ENCODE measurements at places on chromosomes 13 and 19.

- no peak for DNase-seq
Observed at GRCh38 chr19:21603431-21604231, 98.2 kb downstream of the ZNF429 start.

- no peak for DNase-seq
Observed at GRCh38 chr19:44782729-44783128, 5.0 kb downstream of the CBLC start.

GRCh38 chr19:15315101-15315500 lies 17.2 kb downstream of the BRD4 start:
- DNase-seq = no peak

- DNase-seq = peak; percentile 48
Observed at GRCh38 chr19:34320277-34320676, 44.7 kb upstream of the GPI start.

- DNase-seq = no peak
Observed at GRCh38 chr19:16234552-16235445, 37.1 kb downstream of the AP1M1 start.

- no peak for DNase-seq
Observed at GRCh38 chr19:30711296-30711695, 339.1 kb downstream of the ZNF536 start.

- no peak for DNase-seq
Observed at GRCh38 chr13:108681986-108682575, 52.7 kb downstream of the MYO16 start.

- DNase-seq = no peak
Observed at GRCh38 chr19:51440846-51441409, 17.3 kb downstream of the SIGLEC8 start.

DNA sequence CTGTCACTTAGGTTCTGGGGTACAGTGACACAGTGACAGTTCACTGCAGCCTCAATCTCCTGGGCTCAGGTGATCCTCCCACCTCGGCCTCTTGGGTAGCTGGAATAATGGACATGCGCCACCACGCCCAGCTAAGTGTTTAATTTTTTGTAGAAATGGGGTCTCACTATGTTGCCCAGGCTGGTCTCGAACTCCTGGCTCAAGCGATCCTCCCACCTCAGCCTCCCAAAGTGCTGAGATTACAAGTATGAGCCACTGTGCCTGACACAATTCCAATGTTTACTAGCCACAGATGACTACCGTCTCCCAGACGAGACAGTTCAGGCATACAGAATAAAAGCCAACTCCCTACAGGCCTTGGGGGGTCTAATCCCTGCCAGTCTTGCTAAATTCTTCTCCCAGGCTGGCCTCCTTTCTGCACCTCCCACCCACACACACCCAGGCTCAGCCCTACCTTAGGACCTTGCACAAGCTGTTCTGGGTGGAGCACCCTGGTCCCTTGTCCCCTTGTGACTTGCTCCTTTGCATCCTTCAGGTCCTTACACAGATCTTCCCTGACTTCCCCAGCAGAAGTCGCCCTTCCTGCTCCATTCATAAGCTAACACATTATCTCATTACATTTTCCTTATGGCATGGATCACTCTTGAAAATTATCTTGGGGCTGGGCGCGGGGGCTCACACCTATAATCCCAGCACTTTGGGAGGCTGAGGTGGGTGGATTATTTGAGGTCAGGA lies 106.4 kb downstream of the INSR start:
- DNase-seq = no peak

DNA sequence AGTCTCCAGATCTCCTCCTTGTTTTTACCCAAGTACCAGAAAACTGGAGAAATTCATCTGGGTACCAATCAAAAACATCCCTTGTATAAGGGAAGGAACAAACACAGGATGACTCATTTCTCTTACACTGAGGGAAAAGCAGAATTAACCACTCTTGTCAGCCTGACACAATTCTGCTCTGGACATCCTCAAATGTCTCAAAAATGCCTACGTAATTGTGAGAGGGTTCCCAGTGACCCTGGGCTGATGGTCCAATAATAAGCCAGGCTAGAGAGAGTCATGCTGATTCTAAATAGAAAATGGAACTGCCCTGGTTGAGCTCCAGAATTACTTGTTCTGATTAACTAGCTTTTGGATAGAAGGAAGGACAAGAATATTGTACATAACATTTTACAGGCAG lies 14.5 kb downstream of the ZNF708 start:
- no peak for DNase-seq

DNA sequence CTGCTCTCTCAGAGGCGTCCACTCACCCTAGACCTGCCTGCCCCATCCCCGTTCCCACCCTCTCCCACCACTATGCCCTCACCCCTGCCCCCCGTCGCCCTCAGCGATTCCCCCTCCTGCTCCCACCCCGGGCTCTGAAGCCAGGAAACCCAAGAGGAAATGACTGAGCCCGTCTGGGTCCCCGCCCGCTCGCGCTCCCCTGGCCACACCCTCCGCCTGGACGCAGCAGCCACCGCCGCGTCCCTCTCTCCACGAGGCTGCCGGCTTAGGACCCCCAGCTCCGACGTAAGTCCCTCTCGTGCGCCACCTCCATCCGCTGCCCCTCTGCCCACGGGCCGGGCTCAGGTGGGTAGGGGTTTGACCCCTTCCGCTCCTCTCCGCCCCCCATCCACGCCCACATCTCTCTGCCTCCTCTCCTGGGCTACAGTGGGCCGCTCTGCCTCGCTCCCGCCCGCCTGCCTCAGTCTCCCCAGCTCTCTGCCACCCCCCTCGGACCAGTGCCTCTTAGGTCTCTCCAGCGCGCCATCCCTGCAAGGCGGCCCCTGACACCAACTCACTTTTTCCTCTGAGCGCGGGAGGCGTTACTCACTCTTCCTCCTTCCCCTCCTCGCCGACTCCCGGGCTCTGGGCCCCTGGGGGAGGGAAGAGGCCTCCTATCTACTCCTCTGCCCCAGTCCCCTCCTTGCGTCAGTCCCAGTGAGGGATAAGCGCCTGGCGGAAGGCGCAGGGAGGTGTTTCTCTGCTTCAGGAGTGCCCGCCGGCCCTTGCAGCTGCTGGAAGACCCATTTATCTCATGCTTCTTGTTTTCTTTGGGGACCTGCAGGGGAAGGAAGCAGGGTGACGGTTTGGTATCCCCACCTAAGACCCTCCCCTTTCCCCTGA lies at the start of gene FXYD5:
Gene FXYD5, plus strand, starts transcription at position 211 of the 882 bp plus-strand sequence. CDS start 816 bp downstream, outside the sequence.
- DNase-seq = no peak

GRCh38 chr19:18098891-18099622 lies 1.5 kb downstream of the MAST3 start:
- DNase-seq = no peak

DNA sequence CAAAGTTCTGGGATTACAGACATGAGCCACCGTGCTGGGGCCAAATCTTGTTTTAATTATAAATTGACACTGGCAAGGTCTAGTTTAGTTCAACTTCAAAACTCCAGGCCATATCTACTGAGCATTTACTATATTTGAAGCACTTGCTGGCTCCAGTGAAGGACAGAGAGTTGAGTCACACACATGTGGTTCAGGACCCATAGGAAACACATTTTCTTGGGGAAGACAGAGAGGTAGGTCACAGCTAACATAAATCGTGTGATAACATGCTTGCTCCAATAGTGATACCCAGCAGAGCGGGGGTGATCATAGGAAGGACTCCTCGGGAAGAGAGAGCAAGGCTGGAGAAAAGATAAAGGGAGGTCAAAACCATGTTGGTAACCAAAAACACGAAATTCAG lies 170.6 kb upstream of the TSC22D1 start:
- no peak for DNase-seq

GRCh38 chr13:52788011-52788410 lies 48.4 kb upstream of the CNMD start:
- DNase-seq = no peak

- no peak for DNase-seq
Observed at GRCh38 chr13:113140677-113141600, 17.5 kb upstream of the PROZ start.

DNA sequence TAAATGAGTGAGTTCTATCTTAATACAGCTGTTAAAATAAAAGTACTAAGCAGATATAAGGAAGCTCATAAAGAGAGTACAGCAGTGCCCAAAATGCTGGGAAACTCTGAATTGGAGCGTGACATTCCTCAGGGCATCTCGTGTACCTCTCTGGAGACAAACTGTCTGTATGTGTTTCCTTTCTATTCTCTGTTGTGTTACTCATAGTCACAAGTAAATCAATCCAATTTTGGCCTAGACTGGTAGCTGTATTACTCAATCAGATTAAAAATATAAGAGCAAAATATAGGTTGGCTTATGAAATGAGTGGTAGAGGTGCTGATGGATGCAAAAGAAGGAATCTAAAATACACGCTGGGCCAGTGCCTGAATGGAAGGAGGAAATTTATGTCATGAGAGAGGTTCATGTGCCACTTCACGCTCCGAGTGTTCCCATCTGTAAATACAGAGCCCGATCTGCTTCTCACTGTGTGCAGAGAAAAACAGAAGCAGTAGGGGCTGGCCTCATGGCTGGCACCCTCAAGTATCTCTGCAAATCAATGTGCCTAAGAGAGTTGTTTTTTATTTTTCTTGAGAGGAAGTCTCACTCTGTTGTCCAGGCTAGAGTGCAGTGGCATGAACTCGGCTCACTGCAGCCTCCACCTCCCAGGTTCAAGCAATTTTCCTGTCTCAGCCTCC lies 58.7 kb upstream of the RGCC start:
- DNase-seq = no peak

DNA sequence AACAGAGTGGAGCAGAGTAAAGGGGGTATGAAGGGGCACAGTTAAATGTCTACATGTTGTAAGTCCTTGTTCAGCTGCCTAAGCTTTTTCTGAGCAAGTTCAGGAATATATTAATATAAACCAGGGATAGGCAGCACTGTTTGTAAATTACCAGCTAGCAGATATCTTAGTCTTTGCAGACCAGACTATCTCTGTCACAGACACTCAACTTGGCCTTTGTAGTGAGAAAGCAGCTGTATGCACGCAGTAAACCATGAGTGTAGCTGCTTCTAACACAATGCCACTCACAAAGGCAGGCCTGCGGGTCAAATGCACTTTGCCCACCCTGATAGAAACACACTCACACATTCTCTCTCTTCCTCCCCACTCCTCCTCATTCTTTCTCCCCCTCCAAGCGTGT lies 1016.9 kb downstream of the UQCRFS1 start:
- DNase-seq = no peak
